ENCODE measurements at places on chromosomes 3 and 15. TPM values are rescaled to one million over a fixed set of nuclear protein-coding genes. Genes with fewer than 3 reads are reported as not detected.

KLHL24 gene
- 10.5 TPM for total RNA-seq

CCR4 gene
- 241 TPM for total RNA-seq

SLC28A2 gene
- not detected for total RNA-seq

COX5A gene
- total RNA-seq = 311 TPM

RPUSD2 gene
- 18.8 TPM for total RNA-seq

RTP1 gene
- total RNA-seq = not detected

DNA sequence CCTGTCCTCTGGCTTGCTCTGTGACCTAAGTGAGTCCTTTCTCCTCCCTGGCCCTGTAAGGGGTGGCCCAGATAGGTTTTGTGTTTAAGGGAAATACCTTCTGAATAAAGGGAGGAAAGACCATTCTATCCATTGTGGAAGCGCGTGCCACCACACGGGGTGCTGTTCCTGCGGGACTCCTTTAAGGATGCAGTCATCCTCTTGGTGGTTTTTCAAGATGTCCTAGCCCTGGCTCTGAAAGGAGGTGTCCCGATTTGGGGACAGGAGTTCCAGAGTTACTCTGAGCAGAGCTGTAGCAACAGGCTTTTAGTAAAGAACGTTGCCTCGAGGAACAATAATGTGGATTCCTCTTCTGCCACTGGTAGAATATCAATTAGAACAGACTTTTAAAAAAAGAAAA lies 9.6 kb downstream of the SLC6A6 start:
- DNase-seq = no peak

DNA sequence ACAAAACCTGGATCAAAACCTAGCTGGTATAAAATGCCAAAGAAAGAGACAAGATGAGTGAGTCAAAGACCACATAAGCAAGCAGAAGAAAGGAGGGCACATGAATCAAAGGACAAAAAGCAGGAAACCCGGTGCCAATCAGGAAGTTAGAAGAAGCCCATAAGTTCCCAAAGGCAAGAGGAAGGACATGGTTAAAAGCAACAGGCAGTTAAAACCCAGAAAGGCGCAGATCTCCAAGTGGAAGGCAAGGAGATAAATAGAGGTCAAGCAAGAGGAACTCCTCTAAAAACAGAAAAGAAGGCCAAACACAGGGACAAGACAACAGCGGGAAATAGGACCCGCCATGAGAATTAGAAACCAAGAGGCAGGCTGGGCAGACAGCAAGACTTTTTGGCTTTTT lies 4.4 kb downstream of the TMOD2 start:
- DNase-seq = no peak

DNA sequence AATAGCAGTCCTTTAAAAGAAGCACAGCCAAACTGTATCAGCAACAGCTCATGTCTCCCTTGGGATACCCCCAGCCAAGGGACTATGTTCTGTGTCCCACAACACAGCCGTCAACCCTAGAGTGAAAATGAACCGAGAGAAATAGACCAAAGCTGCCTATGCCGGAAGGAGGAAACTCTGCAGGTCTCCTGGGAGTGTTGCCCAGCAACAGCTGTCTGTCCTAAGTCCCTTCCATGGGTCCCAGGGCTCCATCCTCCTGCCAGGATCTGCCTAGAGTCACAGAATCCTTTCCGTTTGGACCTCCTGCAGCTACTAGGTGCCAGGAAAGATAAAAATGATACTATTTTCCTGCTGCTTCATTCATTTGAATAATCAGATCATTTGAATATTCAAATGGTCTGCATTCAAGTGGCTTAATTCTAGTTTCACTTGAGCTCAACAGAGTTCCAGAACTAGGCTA lies 53.1 kb downstream of the TRANK1 start:
- no peak for DNase-seq

GRCh38 chr3:18288243-18288642 lies 136.9 kb downstream of the SATB1 start:
- no peak for DNase-seq

- DNase-seq = no peak
These were observed 189.3 kb upstream of the EIF1B start for GRCh38 chr3:40120067-40120692.

GRCh38 chr3:13385373-13385965 lies 34.7 kb downstream of the NUP210 start:
- DNase-seq = no peak

DNA sequence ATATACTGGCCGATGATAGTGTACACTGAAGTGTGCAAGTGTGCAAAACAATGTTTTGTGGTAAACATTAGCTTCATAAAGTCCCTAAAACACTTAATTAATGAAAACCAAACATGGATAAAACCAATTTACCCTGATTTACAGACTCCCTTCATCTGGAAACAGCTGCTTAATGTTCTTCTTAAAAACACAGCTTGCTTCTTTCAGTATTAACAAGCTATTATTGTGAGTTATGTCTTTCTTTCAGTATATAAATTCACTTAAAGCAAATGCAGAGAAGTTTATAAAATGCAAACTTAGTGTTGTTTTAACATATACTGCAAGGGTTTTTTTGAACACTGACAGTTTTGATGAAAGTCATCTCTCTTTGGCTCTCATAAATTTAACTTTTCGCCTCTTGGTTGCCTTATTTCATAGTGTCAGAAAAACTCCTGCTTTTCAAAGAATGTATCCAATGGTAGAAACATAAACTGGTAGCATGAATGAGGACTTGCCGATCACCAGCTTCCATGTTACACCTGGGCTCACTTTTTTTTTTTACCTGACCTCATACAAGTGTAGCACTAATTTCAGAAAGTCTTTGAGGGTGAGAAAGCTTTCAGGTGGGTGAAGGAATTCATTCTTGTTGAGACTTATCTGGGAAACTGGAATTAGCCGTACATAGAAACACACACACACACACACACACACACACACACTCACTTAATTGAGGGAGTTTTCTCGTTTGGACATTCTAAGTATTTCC lies 532.2 kb downstream of the ROBO2 start:
- DNase-seq = no peak

DNA sequence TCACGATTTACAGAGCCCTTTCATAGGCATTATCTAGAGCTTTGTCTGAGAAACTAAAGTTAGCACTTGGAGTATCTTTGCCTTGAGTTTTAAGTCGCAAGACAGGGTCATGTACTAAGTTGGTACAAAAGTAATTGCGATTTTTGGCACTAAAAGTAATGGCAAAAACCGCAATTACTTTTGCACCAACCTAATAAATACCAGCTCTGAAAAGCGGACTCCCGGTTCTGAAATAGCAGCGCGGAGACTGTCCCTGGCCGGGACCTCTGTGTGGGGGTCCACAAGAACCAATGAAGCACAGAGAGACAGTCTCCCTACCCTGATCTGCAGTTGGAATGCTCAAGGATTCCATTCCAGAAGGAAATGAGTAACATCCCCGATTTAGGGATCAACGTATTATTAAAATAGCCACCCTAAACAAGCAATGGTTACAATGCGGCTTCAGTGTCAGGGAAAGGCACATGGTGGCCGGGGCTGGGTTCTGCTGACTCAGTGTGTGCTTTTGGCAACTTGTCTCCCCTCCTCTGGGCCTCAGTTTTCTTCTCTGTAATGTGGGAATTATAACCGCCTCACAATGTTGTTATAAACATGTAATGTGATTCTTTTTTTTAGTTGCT lies 150.3 kb upstream of the MCTP2 start:
- DNase-seq = no peak

DNA sequence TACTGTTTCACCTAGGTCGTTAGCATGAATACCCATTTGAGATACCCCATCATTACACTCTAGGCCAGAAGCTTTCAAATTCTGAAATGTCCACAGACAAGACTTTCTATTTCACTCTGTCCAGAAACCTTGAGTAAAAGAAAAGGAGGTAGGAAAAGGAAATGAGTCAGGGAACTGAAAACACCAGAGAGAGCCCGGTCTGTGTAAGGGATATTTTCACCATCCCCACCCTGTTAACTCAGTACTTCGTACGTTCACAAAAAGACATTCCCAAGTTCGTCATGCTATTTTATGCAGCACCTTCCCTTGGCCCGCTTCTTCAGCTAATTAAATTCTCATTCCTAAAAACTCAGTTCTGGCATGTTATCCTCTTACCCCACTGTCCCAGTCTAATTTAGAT lies 89.4 kb upstream of the SOX2 start:
- DNase-seq = no peak

DNA sequence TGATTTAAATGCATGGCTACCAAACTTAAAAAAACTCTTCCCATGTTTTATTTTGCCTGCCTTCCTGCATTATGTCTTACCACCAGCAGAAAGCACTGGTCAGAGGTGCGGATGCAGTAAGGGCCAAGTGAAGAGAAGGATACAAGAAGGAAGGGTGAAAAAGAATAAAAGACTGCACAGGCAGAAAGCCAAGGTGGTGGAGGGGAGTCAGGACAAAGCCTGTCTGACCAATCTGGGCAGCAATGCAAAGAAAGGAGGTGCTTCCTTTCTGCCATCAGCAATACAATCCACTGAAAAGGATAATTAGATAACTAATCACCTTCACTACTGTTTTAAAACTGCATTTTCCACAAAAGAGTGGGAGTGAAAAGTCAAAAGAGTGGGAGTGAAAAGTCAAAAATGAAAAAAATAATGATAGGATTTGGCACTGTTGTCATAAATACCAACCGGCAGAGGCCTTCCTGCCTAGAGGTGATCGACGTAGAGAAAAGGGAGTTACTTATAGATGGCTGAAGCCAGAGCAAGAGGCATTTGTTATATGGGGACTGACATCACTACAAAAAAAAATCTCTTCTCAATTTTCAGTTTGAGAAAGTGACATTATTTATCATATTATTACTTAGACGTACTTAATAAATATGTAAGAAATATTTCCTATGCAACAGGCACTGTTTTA lies 385.3 kb downstream of the TBC1D5 start:
- DNase-seq = no peak

DNA sequence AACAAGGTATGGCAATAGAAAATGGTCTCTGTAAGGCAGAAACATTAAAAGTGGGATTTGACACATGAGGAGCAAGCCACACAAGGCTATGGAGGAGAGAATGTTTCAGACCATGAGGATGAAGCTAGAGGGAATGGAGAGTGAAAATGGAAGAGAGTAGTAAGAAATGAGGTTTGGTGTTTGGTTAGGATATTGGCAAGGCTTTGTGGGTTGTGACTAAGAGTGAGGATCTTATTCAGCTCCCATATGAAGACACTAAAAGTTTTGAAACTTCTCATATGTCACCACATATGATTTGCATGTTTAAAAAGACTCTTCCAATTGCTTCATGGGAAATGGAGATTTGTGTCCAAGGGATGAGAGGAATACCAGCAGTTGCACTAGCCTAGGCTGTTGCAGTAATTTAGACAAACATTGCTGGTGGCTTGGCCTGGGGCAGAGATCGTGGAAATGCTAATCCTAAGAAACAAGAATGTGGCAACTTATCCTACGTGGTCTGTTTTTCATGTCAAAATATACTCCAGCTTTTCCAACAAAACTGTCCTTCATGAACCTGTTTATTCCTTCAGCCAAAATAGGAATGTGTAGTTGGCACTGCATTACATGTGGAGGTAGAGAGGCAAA lies 749.0 kb downstream of the PDCD6IP start:
- no peak for DNase-seq

DNA sequence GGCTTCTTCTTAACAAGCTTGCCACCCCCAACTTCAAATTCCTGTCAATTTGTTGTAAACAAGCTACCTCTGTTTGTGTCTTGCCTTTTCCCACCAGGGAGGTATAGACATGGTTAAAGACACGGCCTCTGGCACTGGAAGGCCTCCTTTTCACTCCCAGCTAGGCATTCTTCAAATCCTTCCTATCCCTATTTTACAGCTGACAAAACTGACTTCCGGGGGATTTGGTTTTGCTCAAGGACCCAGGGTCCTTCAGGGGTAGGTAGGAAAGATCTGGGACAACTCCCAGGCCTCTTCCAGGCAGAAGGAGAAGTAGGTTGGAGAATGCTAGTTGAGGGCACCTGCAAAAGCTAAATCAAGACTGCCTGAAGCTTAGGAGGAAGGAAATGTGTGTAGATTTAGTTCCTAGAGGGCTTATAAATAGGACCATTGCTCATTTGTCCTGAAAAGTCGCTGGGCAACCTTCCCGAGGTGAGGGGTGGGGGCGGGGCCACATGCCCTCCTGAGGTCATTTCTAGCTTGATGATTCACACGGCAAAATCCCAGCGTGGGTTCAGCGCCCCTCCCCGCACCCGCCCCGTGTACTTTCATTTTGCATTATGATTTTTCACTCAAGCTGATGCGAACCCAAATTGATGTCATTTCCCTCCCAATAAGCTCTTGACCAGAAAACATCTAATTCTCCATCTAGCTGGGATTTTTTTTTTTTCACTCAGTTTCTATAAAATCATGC lies 365.5 kb downstream of the SHQ1 start:
- DNase-seq = peak; percentile 63

GRCh38 chr15:100580414-100580813 lies 21.6 kb downstream of the LINS1 start:
- DNase-seq = no peak

DNA sequence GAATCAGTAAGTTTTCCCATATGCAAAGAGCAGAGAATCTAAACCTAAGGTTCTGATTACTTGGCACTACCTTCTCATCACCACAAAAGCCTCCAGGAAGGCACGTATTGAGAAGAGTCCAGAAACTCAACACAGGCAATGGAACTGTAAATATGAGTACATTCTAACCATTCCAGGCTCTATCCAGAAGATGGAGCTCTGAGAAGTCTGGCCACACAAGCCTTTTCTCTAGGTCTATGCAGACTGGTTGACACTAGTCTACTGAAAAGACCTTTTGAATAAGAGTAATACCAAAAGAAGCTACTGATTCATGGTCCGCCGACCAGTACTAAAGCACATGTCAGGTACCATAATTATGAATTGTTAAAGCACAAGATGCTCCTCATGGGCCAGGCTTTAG lies 12.2 kb upstream of the NCKIPSD start:
- DNase-seq = no peak

DNA sequence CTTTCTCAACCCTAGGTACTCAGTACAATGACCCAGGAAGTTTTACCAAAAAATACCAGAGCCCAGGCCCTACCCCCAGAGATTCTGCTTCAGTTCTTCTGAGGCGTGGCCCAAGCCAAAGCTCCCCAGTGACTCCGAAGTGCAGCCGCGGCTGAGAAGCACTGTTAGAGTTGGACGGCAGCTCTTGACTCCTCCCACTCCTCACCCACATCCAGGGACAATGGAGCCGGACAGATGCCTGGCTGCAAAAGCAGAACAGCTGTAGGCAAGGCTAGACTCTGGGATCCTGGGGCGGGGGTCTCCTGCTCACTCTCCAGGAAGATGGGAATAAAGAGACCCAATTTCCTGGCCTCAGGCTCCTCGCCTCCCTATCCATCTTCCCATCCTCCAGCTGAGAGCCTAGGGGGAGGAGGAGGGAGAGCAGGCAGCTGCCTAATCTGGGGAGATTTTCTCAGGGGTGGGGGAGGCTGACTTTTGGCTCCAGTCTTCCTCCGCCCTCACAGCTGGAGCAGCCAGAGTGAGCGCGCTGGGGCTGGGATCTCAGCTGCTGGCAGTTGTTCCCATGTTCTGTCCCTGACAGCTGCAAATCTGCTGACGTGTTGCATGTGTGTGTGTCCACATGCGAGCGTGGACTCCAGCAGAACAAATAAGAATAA lies 223.8 kb downstream of the OPA1 start:
- no peak for DNase-seq

- no peak for DNase-seq
These were observed 79.0 kb downstream of the WDR76 start for GRCh38 chr15:43905755-43906154.

- no peak for DNase-seq
These were observed 84.0 kb upstream of the ATP11B start for GRCh38 chr3:182709306-182709705.
